Stimulated activated CD8-positive, alpha-beta memory T cell treated with anti-CD3 and anti-CD28 coated beads, Interleukin-15, amount 100 ng/mL, for 24 hours (primary cell): ENCODE measurements at places on chromosomes 4 and X.

- DNase-seq: no peak
Measured at GRCh38 chrX:17499512-17499911, 124.5 kb downstream of the NHS start.

GRCh38 chr4:98508829-98509598 is 149.4 kb downstream of the TSPAN5 start:
- no peak for DNase-seq

DNA sequence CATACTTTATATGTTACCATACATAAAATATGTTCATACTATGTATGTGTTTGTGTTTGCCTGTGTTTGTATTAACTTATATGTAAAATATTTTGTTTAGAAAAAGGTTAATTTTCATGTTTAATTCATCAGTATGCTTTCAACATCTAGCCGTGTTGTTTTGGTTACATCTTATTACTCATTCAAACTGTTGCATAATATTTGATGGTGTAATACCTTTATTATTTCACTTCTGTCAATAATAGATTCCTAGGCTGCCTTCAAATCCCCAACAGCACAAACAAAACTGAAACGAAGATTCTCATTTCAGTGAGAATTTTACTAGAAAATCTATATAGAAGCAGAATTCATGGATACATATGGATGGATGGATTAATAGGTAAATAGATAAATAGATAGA is 462.3 kb upstream of the ADGRL3 start:
- DNase-seq: no peak

- no peak for DNase-seq
Measured at GRCh38 chr4:80486603-80487002, 151.1 kb downstream of the CFAP299 start.

- DNase-seq: no peak
Measured at GRCh38 chr4:1361431-1361830, 14.4 kb downstream of the UVSSA start.
